ENCODE measurements at places on chromosomes 7 and 10. TPM values are rescaled to one million over a fixed set of nuclear protein-coding genes. Genes with fewer than 3 reads are reported as not detected.

Gene WDR86
- total RNA-seq: not detected

- peak; percentile 69 for DNase-seq
These were observed 169.7 kb upstream of the PHYHIPL start for GRCh38 chr10:59006511-59007306.

- DNase-seq: no peak
These were observed 194.6 kb upstream of the TBX20 start for GRCh38 chr7:35448486-35448885.

DNA sequence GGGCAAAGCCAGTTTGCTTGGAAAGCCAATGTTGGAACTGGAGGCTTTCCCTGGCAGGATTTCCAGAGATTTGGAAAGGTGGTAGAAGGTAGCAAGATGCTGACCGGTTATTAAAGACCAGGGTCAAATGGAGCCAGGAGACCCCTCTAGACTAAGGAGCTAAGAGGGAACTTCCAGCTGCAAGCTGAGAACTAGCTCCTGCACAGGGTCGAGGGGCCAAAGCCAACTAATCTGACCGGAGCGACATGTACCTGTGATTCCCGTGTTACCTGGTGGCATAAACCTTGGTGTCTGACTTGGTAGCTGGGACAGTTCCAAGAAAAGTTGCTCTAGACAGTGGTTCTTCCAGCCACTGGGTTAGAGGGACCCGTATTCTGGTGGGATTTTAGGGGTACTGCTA, 41.8 kb downstream of the SPDYE5 start:
- no peak for DNase-seq

GRCh38 chr10:117174439-117175214, 22.7 kb upstream of the KCNK18 start:
- DNase-seq: peak; percentile 73

Gene KCNH2
- total RNA-seq: 0.30 TPM

DNA sequence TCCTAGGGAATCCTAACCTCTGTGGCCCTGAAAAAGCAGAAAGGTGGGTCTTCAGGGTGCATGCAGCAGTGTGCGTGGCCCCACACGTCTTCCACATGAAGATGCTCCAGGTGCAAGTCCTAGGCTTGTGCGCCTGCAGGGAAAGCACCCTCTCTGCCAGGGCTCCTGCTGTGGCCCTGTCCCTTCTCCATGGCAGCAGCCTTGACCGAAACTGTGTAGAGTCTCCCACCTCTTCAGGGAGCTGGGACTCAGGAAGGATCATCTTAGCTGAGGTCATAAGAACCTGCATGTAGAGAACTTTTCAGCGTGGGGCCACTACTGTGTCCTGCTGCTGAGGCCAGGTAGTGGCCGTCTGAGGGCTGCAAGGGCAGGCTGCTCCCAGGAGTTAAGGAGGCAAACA, 6.3 kb upstream of the CSGALNACT2 start:
- no peak for DNase-seq

Gene SGCE
- 166 TPM for total RNA-seq

DNA sequence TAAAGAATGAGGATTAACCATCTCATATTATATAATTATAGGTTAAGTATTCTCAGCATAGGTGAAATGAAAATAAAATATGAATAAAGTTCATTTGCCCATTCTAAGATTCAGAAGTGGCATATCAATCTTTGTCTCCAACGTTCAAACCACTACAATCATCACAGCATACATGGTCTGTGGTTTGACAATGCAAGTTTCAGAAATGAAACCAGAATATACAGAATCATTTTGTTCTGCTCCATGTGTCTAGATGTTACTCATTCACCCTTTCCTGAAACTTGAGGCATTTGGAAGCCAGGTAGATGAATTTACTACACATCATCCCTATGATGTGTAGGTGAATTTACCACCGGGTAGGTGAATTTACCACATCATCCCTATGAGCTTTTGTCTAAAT, 44.5 kb upstream of the PPP1R3A start:
- no peak for DNase-seq

Gene RARRES2
- total RNA-seq: 1.7 TPM

DNA sequence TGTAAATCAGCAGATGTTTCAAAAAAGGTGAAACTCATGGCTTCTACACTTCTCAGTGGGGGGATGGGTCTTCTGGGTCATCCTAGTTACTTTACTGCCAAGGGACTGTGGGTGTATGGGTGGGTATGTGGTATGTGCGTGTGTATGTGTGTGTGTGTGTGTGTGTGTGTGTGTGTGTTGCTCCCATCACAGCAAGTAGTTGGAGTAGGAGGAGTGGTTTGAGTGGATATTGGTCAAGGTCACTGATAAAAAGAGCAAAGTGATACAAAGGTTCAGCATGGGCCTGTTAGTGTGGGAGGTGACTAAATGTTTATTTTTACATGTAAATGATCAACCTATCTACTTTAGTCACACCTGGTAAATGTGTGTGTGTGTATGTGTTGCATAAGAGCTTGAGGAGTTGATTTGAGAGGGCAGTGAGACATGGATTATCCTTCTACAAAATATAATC, 11.8 kb upstream of the COBL start:
- DNase-seq: no peak

DNA sequence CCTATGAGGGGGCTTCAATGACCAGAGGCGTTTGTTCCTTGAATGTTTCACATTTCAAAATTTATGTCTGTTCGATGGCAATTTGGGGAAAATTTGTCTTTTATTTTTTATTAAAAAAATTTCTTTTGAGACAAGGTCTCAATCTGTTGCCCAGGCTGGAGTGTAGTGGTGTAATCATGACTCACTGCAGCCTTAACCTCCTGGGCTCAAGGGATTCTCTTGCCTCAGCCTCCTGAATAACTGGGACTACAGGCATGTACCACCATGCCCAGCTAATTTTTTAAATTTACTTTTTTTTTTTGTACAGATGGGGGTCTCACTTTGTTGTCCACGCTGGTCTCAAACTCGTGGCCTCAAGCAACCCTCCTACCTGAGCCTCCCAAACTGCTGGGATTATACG, 39.7 kb downstream of the OTUD1 start:
- no peak for DNase-seq

Gene MXI1
- total RNA-seq: 14.4 TPM

DNA sequence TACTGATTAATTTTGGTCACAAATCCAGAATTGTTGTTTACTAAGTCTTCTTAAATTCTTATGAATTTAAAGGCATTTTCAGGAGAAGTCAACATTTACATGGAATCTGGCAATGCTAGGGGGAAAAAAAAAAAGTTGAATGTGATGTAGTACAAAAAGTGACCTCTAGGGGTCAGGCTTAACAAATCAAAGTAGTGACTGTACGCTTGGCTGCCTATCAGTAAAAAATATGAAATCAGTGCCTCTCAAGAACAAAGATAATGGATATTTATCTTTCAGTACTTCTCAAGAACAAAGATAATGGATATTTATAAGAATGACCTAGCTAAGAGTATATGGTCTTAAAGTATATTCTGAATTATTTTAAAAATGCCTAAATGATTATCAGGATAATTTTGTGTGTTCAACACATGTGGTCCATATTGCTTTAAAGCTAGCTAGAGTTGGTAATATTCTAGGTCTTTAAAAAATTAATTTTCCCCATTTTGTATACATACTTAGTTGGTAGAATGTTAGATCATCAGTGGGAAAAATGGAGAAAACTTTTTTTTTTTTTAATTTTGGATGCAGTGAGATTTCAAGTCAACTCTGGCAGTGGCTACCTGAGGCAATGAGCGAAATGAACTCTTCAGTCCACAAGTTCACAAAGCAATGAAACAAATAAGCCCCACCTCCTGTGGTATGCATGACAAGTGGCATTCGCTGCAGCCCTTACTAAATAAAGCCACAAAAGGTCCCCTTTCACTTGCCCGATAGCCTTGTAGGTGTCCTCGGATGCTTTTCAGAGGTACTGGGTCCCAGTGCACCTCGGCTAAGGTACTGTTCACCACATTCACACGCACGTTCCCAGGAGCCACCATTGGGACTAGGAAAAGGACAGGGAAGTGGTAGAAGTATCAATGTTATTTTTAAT, 51.2 kb upstream of the LAMB4 start:
- DNase-seq: peak; percentile 57

- DNase-seq: no peak
These were observed 272.5 kb upstream of the COBL start for GRCh38 chr7:51589111-51589510.

GRCh38 chr10:29734962-29735627, 100.3 kb upstream of the SVIL start:
- DNase-seq: no peak

Gene GBX1
- total RNA-seq: not detected

DNA sequence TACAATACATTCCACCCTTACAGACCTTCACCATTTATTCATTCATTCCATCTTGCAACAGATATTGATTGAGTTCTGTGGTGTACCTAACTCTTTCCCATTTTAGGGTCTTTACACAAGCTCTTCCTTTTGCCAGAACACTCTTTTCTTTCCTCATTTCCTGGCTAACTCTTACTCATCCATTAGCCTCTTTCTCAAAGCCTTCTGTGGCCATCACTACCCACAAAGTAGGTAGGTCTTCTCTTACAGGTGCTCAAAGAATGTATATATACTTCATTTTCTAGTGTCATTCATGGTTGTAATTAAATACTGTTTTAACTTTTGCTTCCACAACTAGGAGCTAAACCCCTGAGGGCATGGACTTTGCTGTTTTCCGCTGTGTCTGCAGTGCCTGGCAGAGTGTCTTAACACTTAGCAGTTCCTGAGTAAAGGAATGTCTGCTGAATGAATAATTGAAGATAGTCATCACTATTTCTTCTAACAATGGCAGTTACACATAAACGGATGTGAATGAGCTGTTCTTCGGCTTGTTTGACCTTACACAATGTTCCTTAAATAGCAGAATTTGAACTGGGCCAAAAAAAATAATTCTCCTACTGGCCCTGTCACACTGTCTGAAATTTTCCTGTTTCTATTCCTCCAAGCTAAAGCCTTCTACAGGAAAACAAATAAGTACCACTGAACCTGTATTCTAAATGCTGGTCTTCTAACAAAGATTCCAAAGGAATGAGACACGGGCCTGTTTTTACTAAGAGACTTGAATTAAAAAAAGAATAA, 15.1 kb downstream of the BCAP29 start:
- DNase-seq: peak; percentile 96

Gene SFTPA1
- not detected for total RNA-seq

GRCh38 chr7:148091882-148092281, 498.7 kb upstream of the C7orf33 start:
- no peak for DNase-seq

- DNase-seq: no peak
These were observed 15.2 kb downstream of the HNRNPF start for GRCh38 chr10:43393606-43394360.

DNA sequence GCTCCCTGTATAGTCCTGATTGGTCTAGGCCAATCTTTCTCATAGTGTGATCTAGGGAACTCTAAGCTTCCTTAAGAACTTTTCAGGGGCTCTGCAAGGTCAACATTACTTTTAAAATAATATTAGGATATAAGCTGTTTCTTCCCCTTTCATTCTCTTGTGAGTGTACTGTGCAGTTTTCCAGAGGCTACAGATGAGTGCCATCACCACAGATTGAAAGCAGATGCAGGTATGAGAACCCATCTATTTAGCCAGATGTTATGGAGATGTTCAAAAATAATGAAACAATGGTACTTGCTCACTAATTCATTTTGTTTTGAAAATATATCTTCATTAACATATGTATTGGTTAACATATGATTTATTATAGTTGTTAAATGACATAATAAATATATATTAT, 169.2 kb upstream of the SEMA3A start:
- DNase-seq: no peak

GRCh38 chr10:73998623-73998928, 660 bp downstream of the VCL start:
- DNase-seq: no peak

Gene ASB15
- not detected for total RNA-seq

DNA sequence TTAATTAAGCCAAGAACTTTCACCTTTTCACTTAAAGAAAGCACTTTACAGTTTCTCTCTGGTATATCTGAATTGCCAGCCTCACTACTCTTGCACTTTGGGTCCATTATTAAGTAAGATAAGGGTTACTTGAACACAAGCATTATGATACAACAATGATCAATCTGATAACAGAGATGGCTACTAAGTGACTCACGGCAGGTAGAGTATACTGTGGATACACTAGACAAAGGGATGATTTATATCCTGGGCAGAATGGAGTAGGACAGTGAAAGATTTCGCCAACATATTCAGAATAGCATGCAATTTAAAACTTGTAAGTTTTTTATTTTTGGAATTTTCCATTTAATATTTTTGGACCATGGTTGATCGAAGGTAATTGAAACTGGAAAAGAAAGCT, 34.3 kb upstream of the ITGB8 start:
- peak; percentile 61 for DNase-seq

DNA sequence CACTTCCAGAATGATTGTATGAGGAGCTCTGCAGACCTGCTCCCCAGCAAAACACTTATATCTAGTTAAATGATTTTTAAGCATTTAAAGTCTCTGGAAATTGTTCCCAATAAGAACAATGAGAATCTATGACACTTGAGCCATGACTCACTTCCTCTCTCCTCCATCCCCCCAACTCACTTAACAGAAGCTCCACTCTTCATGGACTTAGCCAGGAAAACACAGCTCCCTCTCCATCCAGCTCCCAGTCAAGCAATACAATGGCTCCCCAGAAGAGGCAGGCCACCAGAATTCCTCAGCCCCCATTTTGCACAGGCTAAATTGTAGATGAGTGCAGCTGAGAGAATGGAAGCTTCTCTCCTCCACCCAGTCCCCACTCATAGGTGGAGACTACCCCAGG, 27.0 kb downstream of the AOC1 start:
- peak; percentile 30 for DNase-seq

- DNase-seq: peak; percentile 98
These were observed 31.8 kb downstream of the GSTO2 start for GRCh38 chr10:104300736-104301292.

- no peak for DNase-seq
These were observed 155.7 kb upstream of the TMEM72 start for GRCh38 chr10:44755481-44755880.

GRCh38 chr7:93310346-93310745, 78.2 kb downstream of the VPS50 start:
- peak; percentile 54 for DNase-seq

- no peak for DNase-seq
These were observed 14.2 kb downstream of the HK1 start for GRCh38 chr10:69292459-69292858.

DNA sequence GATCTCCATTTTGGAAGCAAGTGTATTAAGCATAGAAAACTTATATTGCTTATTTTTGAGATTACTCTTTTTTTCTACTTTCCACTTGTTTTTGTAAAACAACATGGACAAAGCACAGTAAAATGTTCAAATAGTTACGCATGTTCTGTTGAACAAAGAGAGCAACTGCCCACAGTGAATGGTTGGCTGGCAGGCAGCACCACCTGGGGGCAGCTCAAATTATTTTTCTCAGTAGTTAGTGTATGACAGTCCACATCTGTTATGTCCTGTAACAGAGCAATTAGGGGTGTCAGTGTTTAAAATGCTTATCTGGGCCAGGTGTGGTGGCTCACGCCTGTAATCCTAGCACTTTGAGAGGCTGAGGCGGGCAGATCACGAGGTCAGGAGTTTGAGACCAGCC, 46.1 kb upstream of the CACUL1 start:
- peak; percentile 42 for DNase-seq

GRCh38 chr10:125538947-125539731, 143.8 kb downstream of the TEX36 start:
- peak; percentile 26 for DNase-seq

Measured in M059J (cell line).